Suprapubic skin (tissue), 4 donors: ENCODE measurements at places on chromosomes 3 and 15.

- DNase-seq, result no peak
These were observed 123.3 kb upstream of the CMC1 start for GRCh38 chr3:28118087-28118486.

DNA sequence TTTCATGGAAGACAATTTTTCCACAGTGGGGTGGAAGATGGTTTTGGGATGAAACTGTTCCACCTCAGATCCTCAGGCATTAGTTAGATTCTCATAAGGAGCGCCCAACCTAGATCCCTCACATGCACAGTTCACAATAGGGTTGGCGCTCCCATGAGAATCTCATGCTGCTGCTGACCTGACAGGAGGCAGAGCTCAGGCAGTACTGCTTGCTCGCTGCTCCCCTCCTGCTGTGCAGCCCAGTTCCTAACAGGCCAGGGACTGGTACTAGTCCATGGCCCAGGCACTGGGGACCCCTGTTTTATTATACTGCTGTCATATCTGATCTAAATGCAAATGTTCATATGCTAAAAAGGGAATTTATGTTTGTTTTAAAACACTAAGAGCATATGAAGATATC lies 9.8 kb upstream of the GRK7 start:
- no peak for DNase-seq

GRCh38 chr3:31729573-31729972 lies 196.8 kb downstream of the STT3B start:
- no peak for DNase-seq

DNA sequence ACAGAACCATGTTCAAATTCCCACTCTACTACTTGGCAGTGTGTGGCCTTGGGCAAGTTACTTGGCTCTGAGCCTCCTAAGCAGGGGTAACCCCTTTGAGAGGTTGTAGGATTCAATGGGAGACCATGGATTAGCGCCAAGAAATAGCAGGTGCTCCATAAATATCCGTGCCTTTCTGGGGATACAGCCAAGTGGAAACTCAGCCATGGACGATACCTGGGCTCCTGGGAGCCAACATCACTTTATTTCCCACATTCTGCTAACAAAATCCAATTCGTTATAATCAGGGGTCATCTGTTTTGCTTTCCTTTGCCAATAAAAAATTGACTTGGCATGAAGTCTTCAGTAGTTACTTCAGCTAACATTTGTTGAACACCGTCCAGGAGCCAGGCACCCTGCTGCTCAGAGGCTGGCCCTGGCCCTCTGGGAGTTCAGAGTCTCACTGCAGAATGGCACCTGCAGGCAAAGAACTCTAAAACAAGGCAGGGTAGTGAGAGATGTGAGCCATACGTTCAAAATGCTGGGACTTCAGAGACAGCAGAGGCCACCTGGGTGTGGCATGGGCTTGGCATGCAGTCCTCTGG lies 42.3 kb downstream of the ZDHHC19 start:
- no peak for DNase-seq

DNA sequence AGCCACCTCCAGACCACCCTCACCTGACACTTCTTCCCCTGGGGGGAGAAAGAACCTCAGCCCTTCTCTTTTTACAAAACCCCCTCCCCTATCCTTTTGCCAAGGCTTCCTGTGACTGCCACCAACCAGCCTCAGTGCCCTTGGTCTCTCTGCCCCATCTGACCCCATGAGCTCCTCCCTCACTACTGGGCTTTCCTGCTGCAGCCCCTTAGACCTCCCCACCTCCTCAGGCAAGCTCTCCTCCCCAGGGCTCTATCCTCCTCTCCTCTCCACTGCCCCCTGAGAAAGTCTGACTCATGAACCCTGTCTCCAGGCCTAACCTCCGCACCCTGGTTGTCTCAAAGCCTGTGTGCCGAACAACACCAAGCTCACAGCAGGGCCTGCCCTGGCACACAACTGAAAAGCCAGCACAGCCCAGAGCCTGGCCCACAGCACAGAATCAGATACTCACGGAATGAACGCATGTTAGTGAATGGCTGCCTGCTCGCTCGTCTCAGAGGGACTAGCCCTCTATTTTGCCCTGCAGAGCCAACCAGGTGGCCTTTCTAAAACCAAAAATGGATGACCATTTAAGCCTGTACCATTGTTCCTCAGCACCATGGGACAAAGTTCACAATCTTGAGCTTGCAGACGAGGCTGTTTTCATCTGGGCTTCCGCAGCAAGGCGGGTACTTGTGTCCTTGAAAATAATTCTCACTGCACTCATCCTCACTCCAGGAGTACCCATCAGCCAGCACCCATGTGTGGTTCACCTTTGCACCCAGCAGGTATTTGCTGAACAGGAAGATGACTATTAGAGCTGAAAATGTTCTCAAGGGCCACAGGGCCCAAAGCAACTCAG lies 1.7 kb downstream of the CHDH start:
- DNase-seq, result no peak

GRCh38 chr3:148203297-148204010 lies 494.2 kb upstream of the AGTR1 start:
- DNase-seq, result no peak

DNA sequence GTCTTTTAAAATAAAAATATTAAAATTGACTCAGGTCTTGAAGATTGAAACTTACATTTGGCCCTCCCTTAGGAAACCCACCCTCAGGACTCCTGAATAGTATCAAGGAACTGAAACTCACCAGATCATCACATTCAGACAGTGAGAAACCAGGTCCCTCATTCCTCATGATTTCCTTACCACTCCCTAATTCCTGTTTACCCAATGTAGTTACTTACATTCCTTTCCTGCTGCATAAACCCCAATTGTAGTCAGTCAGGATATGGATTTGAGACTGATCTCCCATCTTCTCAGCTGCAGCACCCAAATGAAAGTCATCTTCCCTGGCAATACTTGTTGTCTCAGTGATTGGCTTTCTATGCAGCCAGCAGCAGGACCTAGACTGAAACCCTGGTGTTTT lies 8.6 kb downstream of the ATP13A4 start:
- DNase-seq, result no peak

- DNase-seq, result no peak
These were observed 93.2 kb upstream of the IQSEC1 start for GRCh38 chr3:13166243-13167063.

GRCh38 chr3:171552531-171552930 lies 92.3 kb upstream of the TNIK start:
- DNase-seq, result no peak

GRCh38 chr15:56972016-56972415 lies 53.6 kb downstream of the TCF12 start:
- no peak for DNase-seq

DNA sequence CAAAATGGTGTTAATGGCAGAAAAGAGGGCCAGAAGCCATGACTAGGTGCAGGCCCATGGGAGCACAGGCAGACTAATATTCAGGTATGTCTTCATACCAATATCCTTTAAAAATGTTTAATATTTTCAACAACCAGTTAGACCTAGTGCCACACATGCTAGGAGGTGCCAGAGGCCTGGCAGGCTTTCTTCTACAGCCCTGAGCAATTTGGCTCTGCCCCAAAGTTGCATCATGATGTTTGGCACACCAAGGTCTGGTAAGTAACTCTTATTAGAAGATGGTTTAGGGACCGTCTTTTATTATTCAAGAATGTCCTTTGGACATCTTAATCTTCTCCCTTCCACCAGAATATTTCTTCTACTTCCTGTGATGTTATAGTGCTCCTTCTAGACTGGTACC lies 34.8 kb downstream of the MITF start:
- DNase-seq, result no peak

- peak; percentile 72 for DNase-seq
These were observed at the start of gene PDZRN3 for GRCh38 chr3:73624821-73625665. PDZRN3 (minus strand) TSS chr3:73624941.

GRCh38 chr3:129442486-129442885 lies 2.5 kb downstream of the IFT122 start:
- no peak for DNase-seq

DNA sequence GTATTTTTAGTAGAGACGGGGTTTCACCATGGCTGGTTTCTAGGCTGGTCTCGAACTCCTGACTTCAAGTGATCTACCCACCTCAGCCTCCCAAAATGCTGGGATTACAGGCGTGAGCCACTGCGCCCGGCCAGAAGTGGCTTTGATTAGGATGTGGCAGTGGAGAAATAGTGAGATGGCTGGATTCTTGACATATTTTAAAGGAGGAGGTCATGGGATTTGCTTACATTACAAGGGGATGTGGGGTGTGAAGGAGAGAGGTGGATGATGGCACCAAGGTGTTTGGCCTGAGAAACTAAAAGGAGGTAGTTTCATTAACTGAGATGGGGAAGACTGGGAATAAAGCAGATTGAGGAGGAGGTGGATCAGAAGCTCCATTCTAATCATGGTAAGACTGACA lies 15.0 kb upstream of the LTF start:
- peak; percentile 4 for DNase-seq

GRCh38 chr3:118801899-118802298 lies 232.7 kb downstream of the IGSF11 start:
- no peak for DNase-seq

GRCh38 chr15:46413799-46414198 lies 779.0 kb downstream of the SQOR start:
- no peak for DNase-seq

DNA sequence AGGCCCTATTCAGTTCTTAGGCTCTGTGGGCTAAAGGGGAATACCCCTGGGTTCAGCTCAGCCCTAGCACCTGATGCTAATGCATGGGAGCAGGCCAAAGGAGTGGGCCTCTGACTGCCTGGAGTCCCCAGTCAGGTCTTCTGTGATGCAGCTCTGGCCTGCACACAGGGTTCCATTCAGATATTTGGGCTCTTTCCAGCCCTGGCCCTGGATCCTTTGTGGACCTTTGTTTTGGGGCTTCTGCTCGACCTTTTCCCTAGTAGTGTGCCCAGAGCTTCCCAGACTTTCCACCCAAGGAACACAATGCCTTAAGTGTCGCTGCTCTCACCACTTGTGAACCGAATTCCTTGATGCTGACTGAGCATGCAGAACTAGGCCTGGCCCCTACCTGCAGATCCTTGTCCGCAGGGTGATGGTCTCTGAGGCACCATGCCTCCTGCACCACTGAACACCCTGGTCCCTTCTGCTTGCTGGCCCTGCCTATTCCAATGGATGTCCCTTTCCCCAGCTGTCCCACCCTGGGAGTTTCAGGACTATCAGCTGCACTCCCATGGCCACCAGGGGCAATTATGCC lies 5.1 kb downstream of the SEC13 start:
- peak; percentile 38 for DNase-seq

DNA sequence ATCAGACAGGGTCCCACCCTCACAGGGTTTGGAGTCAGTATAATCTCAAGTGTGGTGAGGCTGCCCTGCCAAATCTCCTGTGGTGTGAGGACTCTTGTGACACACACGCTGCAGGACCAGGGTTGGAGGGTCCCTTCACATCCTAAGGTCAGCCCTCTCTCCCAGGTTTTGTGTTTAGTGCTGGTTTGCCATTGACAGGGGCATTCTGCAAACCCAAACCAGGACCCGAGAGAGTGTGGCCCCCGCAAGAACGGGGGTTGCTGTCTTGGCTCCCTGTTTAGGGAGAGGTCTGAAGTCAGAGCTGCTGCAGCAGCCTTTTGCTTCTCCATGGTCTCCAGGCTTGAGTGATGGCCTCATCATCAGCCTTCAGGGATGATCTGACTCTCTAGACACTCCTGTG lies 14.7 kb downstream of the FAM107A start:
- no peak for DNase-seq

DNA sequence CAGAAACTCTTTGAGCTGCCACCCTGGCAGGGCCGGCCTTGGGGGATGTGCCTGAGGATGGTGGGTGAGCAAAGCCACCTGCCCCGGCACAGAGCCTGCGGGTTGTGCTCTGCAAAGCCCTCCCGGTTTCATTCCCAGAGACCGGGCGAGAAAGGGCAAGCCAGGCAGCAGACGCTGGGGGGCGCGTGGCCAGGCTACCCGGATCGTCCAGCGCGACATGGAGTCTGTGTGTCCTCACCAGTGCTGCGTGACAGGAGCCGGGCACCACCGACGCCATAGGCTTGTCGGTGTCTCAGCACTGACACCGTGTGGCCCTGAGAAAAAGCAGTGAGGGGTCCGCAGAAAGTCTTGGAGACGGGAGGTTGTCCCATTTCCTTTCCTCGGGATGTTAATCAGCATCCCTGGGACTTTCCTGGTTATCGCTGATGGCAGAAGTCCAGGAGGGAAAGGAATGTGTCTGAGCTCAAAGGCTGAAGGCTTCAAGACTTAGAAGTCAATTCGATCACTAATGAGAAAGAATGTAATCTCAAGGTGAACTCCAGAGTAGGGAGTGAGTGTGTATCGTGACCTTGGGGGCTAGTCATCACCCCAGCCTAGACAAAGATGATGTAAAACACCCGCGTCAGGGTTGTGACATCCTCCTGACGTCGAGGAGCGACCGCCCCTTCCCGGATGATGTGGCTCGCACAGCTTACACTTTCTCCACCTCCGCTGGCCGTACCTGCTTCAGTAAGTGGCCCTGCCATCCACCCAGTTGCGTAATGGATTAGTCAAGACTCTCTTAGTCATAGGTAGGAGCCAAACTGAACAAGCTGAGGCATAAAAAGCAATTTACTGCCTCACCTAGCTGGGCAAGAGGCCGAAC lies 36.3 kb upstream of the PLA2G4E start:
- DNase-seq, result peak; percentile 86

GRCh38 chr3:151087648-151088047 lies 2.2 kb downstream of the MED12L start:
- no peak for DNase-seq

DNA sequence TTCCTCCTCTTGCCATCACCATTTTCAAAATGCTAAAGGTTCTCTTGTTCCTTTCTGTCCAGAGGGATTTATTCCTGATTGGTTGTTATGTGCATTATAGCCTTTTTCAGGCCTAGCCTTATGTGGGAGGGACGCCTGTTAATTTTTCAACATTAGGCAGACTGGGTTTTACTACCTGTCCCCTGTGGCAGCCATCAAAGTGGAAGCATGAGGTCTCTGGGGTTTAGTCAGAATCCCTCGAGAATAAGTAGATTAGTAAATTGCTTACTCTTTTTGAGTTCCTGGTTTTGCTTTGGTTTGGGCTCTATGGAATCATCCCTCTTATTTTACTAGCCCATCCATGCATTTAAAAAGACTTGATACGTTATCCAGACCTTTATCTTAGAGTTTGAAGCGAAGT lies 32.4 kb downstream of the PAK2 start:
- DNase-seq, result no peak

- no peak for DNase-seq
These were observed 1.9 kb downstream of the LOXL1 start for GRCh38 chr15:73928241-73928579.

- no peak for DNase-seq
These were observed 274.0 kb upstream of the TGFBR2 start for GRCh38 chr3:30332196-30333021.

DNA sequence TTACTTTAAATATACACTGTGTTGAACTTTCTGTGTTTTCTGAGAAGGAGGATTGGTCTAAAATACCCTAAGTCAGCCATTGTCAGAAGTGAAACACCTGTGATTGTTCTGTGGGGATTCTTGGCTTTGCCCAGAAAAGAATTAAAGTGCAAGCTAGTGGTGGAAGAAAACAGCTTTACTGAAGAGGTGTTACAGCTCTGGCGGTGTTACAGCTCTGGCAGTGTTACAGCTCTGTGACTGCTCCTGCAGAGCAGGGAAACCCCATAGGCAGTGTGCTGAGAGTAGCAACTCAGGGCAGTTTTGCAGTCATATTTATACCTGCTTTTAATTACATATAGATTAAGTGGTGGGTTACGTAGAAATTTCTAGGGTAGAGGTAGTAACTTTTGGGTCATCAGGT lies 66.6 kb downstream of the C3orf20 start:
- DNase-seq, result no peak

- no peak for DNase-seq
These were observed 15.1 kb upstream of the IQSEC1 start for GRCh38 chr3:13088028-13089006.

- DNase-seq, result peak; percentile 45
These were observed 22.1 kb downstream of the ITGA11 start for GRCh38 chr15:68409736-68410370.
